NCI-H1436 treated with DMSO at 0.1 percent for 48 hours (cell line): ENCODE measurements at places on chromosomes 2 and 18.

DNA sequence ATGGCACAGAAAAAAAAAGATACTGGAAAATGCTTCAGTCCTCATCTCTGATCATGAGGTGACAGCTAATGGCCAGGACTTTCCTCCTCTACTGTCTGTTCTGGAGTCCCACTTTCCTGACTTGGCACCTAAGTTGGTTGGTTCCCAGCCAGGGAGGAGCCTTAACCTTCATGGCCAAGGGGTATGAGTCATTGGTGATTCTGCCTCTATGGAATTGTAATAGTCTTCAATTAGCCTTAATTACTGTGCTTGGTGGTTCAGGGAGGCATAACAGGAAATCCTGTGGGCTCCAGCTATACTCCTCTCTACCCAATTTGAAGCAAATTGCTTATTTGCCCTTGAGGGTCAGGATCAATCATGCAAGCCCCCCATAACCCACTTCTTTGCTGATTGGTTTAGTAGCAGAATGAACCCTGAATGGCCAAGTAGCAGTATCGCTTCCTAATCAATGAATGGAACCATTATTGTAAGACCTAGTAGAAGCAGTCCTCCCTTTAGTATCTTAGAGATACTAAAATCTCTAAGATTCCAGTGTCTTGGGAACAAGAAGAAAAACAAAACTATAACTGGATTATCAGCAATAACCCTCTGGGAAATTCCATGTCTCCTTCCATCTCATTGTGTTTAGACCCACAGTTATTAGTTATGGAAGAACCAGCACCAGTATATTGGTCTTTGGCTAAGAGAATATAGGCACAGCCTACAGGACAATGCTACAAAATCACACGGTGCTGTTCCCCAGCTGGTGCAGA is 109.0 kb downstream of the COL6A3 start:
- no peak for DNase-seq

DNA sequence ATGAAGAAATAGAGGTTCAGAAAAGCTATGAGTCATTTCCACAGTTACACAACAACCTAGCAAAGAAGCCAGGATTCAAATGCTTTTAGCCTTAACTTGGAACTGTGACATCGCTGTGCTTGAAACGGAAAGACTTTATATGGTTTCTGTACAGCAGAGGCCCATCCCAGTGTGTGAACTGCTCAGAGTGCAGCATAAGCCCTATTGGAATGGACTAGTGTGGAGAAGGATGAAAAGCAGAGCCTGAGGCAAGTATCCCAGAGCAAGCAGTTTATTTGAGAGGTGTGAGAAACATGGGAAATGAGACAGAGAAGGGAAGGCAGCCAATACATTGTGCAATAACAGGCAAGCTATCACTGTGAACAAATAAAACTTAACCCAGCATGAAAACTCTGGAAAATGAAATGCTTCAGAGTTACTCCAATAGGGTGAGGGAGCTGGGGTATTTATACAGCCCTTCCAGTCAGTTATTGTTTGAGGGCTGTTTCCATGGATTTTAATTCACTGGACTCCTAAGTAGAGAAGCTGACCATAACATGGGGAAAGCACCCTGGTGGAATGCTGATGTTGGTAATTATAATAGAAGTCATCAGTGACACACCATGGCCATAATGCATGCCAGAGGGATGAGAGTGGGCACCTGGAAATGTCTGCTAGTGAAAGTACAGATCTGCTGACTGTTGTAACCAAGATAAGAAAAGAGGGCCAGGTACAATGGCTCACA is 254.0 kb upstream of the POU3F3 start:
- no peak for DNase-seq

GRCh38 chr18:74289137-74289536 is 2.6 kb downstream of the CYB5A start:
- no peak for DNase-seq

- no peak for DNase-seq
Observed at GRCh38 chr2:170456914-170457313, 258.2 kb upstream of the SP5 start.

DNA sequence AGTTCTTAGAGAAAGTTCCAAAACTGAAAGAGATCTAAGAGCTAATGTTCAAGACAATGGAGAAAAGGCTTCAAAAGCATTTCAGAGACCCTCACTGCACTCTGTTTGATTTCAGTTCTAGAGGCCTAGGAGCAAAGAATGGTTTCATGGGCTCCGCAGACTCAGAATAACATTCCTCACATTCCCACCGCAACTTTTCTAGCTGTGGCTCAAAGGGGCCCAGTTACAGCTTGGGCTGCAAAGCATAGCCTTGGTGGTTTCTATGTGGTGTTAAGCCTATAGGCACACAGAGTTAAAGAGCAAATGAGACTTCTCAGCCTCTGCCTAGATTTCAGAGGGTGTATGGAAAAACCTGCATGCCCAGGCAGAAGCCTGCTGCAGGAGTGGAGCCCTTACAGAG is 73.0 kb downstream of the FSIP2 start:
- DNase-seq = no peak

DNA sequence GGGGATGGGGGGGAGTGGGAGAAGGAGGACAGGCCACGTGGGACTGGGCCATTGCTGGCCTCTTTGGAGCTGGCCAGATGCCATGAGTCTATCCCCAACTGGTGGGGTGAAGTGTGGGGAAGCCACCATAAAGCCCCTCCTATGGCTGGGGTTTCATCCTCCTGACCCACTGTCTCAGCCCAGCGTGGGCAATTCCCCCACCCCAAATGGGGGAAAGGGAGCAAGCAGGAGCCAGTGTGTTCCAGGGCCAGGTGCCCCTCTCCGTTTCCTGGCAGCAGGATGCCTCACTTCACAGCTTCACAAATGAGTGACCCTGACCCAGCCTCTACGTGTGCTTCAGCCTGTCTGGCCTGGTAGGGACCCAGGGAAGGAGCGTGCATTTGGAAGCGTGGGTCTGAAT is 474.7 kb upstream of the HS6ST1 start:
- DNase-seq = no peak

DNA sequence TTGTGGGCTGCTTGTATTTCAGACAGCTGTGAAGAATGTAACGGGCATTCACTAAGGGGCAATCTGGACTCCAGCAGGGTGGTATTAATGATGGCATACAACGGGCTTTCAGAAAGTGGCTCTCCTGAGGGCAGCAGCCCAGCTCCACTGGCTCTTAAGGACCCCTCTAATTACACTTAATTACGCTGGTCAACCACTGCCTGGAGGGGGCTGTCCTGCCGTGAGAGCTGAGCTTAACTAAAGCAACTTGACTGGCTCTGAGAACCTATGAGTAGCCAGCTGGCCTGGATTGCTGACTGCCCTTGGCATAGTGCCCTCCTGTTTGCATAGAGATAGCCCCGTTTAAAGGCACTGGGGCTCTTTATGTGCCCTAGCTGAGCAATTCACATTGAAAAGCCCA is 3.8 kb downstream of the LIPG start:
- no peak for DNase-seq

GRCh38 chr2:238101891-238102841 is 2.0 kb downstream of the ESPNL start:
- DNase-seq = no peak

GRCh38 chr18:51623653-51624052 is 426.2 kb upstream of the MEX3C start:
- no peak for DNase-seq

- no peak for DNase-seq
Observed at GRCh38 chr2:180890781-180891180, 89.6 kb upstream of the UBE2E3 start.

- DNase-seq = no peak
Observed at GRCh38 chr2:184730288-184730687, 132.0 kb downstream of the ZNF804A start.

DNA sequence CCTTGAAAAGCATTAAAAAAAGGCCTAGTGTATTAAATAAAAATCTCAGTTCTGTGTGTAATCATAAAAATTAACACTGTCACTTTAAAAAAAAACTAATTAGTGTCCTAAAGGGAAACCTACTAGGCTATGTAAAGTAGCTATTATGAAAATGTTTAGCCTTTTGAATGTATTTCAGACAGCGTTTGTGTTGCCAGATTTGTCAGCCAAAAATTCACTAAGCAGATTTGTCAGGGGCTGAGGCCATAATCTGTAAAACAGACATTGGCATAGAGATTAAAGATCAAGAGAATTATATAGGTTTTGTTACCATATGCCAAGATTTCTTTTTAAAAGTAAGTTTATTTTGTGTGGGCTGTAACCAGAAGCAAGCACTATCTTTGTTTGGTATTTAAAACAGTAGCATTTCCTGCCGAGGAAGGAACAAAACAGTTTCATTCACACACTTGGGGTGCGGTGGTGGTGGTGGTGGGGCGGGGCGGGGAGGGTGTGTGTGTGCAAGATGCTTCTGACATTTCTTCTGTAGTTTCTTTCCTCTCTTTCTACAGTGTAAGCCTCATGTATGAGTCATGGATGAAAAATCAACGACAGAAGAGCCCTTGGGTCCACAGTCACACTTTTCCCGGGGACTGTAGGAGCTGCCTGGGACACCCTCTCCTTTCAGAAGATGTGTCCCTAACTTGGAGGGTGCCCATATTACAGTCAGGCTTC is 328.5 kb upstream of the FANCL start:
- DNase-seq = no peak

- DNase-seq = no peak
Observed at GRCh38 chr2:151627353-151627752, 106.9 kb downstream of the NEB start.

- DNase-seq = no peak
Observed at GRCh38 chr2:69169655-69170389, 156.8 kb downstream of the ANTXR1 start.

- no peak for DNase-seq
Observed at GRCh38 chr2:128343459-128343858, 24.8 kb upstream of the HS6ST1 start.

- no peak for DNase-seq
Observed at GRCh38 chr2:11621410-11621809, 48.6 kb downstream of the NTSR2 start.

DNA sequence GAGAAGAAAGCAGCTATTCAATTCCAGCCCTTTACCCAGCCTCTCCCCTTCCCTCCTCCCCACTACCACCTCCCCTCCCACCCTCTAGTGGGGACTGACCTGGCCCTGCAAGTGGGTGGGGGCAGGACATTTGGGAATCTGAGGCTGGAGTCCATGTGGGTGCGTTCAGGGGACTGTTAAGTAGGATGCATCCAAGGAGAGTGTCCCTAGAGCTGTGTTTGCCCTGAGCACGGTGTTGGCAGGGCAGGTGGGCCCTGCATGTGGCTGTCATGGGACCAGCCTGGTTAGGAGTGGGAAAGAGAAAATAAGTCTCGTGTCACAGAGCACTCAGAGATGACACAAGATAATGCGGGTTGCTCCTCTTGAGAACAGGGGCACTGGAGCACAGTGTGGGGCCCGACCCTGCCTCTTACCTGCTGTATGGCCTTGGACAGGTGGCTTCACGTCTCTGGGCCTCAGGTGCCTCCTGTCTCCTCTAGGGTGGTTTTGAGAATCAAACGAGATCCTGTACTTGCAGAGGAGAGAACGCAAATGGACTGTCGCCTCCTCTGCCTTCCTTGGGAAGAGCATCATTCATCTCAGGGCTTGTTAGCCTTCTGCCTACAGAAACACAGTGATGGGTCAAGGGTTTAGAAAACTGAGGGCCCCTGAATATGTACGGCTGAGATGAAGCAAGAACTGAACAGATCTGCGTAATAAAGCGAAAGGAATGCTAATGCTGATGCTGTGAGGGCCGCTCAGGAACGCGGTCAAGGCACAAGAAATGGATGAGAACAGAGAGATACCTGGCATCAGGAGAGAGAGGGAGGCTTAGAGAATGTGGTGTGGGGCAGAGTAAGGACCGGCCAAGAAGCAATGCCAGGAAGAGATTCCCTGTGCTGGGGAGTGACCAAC is 187.7 kb upstream of the HAAO start:
- DNase-seq = no peak

GRCh38 chr2:160968183-160968582 is 192.0 kb upstream of the TANK start:
- no peak for DNase-seq

GRCh38 chr2:196696423-196697079 is 57.0 kb downstream of the CCDC150 start:
- DNase-seq = no peak
